H9 (cell line): ENCODE measurements at places on chromosomes 3 and 15. TPM values are rescaled to one million over a fixed set of nuclear protein-coding genes. Genes with fewer than 3 reads are reported as not detected.

Gene MAP1A
- 2.5 TPM in 2 replicates for total RNA-seq

Gene LMAN1L
- not detected in 2 replicates for total RNA-seq

Gene CAND2
- 10.2 and 10.7 TPM in 2 replicates for total RNA-seq

Gene PLA2G4D
- total RNA-seq: 0.33 TPM in 1 of 2 replicates, not detected in the other

Gene LYZL4
- not detected in 2 replicates for total RNA-seq

Gene CLDN11
- total RNA-seq: 1.7 and 2.4 TPM in 2 replicates

Gene CEMIP
- 0.09 and 0.26 TPM in 2 replicates for total RNA-seq

GRCh38 chr3:150733936-150734794, 28.8 kb downstream of the SIAH2 start:
- DNase-seq: no peak

GRCh38 chr3:126305427-126305826, 51.8 kb downstream of the KLF15 start:
- DNase-seq: no peak

GRCh38 chr3:177345973-177346503, 148.8 kb upstream of the TBL1XR1 start:
- no peak for DNase-seq

DNA sequence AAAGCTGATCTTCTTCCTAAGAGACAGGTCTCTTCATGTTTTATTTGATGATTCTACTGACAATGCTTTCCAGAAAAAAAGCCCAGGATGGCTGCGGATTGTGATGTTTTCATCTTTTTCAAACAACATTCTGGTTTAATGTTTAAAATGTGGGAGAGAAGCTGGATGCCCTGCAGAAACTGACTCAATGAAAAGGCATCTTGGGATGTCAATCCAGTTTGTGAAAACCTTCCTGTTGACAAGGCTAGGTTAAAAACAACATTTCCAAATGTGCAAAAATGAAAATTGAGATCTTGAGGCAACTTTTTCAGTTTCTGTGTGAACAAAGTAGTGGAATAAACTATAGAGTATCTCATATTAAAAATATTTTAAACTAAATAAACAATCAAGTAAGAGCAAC, 156.0 kb upstream of the MRPL3 start:
- no peak for DNase-seq

DNA sequence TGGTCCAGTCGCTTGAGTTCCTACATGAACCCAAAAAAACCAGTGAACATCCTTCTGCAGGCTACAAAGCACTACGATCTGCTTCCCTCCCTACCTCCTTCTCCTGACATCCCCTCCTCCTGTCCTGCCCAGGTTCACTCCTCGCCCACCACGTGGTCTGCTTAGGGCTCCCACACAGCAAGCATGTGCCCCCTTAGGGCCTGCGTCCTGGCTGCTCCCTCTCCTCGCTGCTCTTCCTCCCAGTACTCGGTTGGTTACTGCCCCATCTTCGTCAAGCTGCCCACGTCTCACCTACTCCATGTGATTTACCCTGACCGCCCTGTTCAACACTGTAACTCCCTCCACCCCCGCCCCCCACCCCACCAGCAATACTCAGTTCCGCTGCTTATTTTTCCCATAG, 20.8 kb upstream of the ATP13A3 start:
- no peak for DNase-seq

DNA sequence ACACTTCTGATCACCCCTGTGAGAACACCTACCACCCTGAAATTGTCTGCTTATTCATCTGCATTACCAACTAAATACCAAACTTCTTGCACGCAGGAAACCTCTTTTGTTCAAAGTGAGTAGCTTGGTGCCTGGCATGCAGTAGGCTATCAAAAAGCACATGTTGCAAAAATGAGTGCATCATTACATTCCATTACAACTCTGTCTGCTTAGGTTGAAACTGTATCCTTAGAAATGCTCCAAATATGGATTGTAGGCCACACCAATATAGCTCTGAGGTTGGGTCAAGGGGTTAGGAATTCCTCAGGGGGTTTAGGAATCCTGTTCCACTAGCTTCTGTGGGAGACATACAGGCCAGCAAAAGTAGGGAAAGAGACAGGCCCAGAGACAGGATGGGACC, 107.2 kb downstream of the THRB start:
- no peak for DNase-seq

GRCh38 chr15:25183581-25184251, 228.9 kb downstream of the SNRPN start:
- DNase-seq: no peak

GRCh38 chr15:29040370-29040751, 154.6 kb downstream of the APBA2 start:
- DNase-seq: no peak

- no peak for DNase-seq
Observed at GRCh38 chr15:78968539-78969271, 23.9 kb upstream of the CTSH start.

GRCh38 chr15:43800286-43801141, at the start of gene HYPK:
HYPK (plus strand) TSS chr15:43800599; CDS start chr15:43800623, 24 bp downstream.
- peak; percentile 87 for DNase-seq

DNA sequence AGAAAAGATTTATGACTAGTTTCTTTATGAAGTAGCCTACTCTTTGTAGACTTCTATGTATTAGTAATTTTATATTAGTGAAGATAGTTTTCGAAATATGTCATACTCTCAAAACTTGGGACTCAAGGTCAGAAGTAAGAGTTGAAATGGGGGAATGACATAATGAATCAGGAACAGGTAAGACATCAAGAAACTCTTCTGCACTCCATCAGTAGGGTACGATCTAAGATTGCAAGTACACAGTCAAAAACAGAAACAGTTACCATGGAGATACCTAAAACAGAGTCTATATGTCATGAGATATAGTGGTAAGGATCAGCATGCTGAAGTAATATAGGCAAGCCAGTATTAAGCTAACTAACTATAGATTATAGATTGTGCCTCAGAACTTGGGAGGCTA, 187.0 kb upstream of the MLF1 start:
- no peak for DNase-seq

DNA sequence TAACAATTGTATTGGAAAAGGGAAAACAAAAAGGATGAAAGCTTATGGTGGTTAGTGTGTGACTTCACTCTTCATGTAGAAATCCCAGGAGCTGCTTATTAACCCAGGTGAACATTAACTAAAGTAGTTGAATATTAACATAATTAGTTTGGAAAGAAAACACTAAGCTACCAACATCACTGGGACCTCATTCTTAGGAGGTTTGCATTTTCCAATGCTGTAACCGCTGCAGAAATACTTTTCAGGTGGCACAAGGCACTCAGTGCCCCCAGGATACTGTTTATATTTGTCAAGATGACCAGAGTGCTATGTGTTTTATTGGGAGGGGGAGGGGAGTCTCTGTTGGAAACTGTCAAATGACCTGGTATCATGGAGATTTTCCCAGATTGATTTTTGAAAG, 25.9 kb upstream of the VILL start:
- DNase-seq: no peak

- DNase-seq: no peak
Observed at GRCh38 chr3:98782824-98783500, 19.8 kb downstream of the ST3GAL6 start.

DNA sequence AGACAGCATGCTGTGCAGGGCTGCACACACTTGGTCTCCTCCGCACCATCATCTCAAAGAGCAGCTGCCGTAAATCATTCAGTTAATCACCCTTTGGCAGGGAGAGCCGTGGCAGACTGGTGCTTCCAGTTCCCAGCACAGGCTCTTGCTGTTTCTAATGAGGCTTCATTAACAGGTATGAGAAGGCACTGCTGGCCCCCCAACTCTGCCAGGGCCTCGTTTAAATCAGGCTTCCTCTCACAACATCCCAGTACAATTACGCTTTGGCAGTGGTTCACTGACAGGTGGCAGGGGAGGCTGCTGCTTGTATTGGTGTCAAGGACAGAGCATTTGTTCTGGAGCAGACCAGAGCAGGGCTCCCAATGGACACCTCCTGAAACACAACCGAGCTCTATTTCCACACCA, 77.1 kb downstream of the BFSP2 start:
- DNase-seq: no peak

DNA sequence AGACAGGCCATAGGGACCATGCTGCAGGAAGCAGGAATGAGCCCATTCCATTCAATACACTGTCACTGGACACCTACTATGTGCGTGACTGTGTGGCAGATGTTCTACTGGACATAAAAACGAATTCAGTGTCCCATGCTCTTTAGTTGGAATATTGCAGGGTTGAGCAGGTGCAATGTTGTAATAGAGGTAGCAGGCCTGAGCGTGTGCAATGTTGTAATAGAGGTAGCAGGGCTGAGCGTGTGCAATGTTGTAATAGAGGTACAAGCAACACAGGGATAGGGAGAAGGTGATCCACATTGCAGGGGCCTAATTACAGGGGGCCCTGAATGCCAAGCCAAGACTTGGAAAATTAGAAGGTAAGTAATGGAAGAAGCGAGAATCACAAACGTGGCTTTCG, 261.4 kb upstream of the HES1 start:
- DNase-seq: no peak

- no peak for DNase-seq
Observed at GRCh38 chr15:80274554-80274953, 22.5 kb upstream of the CTXND1 start.

DNA sequence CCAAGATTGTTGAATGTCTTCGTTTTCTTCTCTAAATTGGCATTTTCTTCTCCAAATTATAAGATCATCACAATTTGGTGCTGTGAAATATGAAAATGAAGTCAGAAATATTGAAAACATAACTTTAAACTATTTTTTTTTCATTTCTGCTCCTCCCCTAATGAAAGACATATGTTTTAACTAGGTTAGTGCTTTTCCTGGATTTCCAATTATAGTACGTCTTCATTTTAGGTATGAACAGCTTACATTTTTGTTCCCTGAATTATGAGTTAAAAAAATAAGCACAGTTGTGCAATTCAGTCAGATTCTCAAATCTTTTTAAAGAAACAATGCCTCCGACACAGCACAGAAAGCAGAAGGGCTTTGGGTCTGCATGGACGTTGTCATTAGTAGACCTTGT, 83.5 kb upstream of the CFAP20DC start:
- no peak for DNase-seq

DNA sequence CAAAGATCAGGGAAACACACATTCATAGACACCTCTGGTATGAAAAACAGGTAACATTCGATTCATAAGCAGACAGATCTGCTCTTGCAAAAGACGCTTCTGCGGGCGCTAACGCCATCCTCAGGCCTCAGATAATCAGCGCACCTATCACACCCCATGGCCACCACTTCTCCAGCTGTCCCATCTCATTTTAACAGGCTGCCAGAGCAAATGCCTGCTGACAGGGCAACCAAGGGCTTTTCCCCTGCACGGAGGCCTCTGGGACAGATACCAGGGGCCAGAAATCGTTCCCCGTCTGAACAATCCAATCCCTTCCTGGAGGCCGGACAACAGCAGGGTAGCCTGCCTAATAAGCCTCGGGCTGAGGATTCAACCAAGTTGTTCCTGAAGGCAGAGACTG, 15.2 kb downstream of the ABCC5 start:
- no peak for DNase-seq

DNA sequence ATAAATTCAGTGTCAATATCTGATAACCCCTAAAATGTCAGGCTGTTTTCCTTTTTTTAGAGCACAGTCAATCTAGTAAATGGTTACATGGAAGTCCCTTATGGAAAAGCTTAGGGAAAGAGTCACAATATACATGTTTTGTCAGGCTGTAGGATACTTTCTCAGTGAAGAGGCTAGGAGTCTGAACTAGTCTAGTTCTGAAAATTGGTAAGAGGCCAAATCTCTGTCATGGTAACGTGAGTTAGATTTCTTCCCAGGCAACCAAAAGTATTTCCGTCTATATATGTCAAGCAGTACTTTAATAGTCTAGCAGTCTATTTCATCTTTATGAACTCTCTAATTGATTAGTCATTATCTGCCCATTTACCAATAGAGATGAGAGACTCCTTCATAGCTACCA, 215.9 kb upstream of the LRRC3B start:
- no peak for DNase-seq

DNA sequence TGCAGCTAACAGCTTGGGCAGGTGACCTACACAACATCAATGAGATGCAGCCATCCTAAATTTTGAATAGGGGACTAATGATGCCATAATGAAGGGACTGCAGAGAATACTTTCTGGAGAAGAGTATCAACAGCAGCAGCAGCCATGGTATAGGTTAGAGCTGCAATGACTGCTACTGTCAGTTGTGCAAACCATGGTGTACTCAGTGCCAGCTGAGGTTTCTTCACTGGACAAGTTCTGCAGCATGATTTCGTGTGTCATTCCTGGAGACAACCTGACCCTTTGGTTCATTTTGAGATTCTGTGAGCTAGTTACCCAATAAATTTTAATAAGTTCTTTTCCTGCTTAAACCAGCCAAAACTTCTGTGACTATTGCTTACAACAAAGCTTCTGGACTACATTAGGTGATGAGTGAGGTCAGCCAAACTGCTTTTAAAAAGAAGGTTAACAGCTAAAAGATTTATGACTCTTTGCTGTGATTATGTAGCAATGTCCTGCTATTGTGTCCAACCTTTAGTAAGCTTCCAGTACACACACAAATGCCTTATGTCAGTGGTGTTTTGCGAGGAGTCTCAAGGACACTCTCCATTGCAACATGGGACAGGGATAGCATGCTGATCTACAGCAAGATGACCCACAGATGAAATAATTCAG, 4.8 kb upstream of the DAZL start:
- DNase-seq: no peak

GRCh38 chr3:10985181-10985580, 7.4 kb upstream of the SLC6A1 start:
- no peak for DNase-seq

- DNase-seq: no peak
Observed at GRCh38 chr3:86563400-86563970, 427.5 kb downstream of the VGLL3 start.

- no peak for DNase-seq
Observed at GRCh38 chr3:193761969-193762368, 169.0 kb downstream of the OPA1 start.

- DNase-seq: no peak
Observed at GRCh38 chr3:129252748-129253147, 3.3 kb downstream of the COPG1 start.

DNA sequence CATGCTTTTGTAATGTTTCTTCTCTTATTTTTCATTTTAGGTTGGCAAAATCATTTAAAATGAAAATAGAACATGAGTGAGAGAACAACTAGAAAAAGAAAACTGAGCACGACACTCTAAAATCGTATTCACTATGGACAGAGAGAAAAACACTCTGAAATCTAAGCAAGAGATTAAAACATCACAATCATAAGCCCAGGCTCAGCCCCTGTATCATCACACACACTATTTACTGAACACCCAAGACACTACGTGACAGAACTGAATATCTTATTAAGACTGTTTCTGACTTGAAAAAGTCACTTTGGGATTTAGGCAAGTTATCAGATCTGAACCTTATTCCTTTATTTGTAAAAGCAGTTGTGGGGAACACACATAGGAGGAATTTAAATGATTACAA, 82.6 kb upstream of the PLXND1 start:
- no peak for DNase-seq

- no peak for DNase-seq
Observed at GRCh38 chr15:94395640-94396039, 164.3 kb downstream of the MCTP2 start.

- DNase-seq: peak; percentile 31
Observed at GRCh38 chr15:47675735-47676134, 41.6 kb upstream of the SEMA6D start.
